ENCODE measurements at places on chromosomes 13 and 19.

DNA sequence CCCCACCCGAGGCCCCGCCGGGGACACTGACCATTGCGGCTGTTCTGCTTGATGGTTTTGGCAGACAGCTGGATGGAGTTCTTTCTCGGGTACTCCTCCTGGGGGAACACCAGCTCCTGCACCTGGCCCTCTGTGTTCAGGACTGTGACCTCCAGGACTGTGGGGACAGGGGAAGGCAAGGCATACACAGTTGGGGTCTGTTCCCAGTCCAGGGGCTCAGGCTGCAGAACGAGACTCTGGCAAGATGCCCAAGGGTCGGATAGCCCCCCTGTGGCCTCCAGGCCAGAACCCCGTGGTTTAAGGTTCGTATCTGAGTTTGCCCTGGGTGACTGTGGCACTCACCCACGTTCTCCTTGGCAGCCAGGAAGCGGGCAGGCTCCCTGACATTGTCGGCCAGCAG lies 22.7 kb upstream of the ASF1B start:
- no peak for DNase-seq

DNA sequence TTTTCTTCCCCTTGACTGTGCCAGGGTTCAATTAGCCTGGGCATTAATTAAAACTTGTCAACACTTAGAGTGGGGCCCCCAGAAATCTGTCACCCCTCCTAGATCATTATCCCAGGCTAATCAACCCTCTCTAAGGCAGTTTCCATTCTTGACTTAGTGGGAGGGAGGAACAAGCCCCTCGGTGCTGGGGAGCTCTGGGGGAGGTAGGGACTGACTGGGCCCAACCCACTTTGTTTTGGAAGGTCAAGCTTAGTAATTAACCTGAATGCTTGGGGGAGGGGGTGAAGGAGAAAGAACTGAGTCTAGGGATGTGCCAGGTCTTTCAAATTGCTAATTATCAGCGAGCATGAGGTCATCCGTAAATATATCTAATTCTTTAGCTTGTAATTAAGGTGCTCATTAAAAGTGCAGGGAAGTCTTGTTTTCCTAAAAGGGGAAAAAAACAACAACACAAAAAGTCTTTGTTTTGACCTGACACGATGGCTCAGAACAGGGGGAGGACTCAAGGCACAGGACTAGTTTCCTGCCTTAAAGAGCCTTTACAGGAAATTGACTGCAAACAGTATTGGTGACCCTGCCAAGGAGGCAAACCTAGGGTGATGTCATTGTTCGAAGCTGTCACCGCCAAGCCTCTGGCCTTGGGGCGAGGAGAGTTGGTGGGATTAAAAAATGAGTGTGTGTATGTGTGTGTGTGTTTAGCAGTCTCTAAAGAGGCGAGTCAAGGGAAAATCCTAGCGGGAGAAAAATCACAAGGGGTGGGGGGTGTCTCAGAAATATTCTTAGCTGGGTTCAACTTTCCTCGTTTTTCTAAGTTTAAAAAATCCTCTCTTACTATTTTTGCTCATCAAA lies 19.4 kb downstream of the ACTN4 start:
- DNase-seq = no peak

GRCh38 chr19:55913643-55914268 lies 18.4 kb downstream of the NLRP13 start:
- no peak for DNase-seq

DNA sequence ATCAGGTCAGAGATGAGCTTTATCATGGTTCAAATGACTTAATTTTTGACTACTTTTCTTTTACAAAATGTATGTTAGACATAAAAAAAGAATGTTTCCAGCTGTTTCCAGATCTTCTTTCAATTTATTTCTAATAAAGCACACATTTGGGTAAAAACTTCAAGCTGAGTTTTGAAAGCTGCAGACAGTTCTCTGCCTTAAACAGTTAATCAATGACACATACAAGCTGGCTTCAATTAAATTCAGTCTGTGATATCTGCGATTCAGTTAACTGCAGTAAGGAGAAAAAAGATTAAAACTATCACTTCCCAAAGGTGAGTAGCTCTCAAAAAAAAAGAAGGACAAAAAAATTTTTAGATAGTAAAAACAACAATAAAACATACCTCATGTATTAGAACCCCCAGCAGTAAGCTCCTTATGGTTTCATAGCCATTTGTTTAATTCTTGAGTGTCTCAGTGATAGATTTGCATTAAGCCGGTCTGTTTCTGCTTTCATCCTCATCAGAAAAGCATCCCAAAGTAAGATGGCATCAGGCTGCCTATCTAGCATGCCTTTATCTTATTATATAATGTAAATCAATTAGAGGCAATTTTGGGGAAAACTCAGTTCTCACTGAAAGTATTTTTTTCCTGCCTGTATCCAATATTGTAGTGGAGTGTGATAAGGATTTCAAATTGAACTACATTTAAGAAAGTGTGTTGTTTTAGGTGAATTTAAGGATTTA lies 81.8 kb upstream of the STARD13 start:
- no peak for DNase-seq

- DNase-seq = no peak
Observed at GRCh38 chr13:45926741-45927140, 75.2 kb upstream of the SIAH3 start.

GRCh38 chr13:33717775-33718174 lies 100.2 kb upstream of the RFC3 start:
- no peak for DNase-seq

DNA sequence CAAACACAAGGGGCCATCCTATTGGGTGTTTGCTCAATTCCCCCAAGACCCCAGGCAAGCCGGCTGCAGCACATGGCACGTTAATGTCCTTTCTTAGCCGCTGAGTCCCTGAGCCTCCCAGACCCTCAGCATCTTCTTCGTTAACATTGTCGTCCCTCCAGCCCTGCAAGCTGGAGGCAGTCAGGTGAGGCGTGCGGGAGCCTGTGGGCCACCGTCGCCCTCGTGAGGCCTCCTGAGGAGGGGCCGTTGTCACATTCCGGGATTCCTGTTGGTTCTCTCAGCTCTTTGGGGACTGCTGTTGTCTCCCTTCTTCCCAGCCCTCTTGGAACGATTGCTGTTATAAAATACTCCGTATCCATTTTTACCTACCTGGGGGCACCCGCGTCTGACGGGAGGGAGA lies 140.6 kb downstream of the KDM4B start:
- DNase-seq = no peak

DNA sequence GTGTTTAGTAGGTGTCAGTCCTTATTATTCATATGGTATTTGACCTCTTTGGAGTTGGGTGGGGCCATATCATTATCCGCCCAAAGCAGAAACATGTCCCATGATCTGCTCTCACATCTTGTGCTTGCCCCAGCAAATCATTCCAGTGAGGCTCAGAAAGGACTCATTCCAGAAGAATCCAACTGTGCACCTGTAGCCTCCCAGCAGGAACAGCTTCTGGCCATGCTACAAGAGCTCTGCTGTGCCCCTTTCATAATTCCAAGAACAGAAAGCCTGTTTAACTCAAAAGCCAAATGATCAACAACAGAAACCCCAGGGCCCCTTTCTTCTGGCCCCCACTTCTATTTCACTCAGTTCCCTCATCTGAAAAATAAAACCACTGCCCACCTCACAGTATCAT lies 673.1 kb downstream of the DIAPH3 start:
- DNase-seq = no peak

DNA sequence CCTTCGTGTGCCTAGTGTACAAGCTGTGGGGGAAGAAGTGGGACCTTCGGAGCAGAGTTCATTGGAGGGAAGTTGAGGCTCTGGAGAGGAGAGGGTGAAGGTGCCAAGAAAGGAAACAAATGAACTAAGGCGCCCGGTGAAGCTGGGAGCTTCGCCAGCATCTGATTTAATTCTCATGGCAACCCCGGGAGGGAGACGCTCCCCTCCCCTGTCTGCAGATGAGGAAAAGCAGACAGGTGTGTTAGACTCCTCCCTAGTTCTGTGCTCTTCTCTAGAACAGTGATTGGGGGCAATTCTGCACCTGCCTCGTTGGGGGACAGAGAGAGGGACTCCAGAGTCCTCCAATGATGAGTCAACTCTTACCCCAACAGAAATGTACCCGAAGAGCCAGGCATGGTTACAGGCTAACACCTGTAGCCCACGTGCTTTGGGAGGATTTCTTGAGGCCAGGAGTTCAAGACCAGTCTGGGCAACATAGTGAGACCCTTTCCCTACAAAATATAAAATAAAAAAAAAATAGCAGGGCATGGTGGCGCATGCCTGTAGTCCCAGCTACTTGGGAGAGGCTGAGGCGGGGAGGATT lies 4.2 kb downstream of the SSC5D start:
- peak; percentile 22 for DNase-seq

DNA sequence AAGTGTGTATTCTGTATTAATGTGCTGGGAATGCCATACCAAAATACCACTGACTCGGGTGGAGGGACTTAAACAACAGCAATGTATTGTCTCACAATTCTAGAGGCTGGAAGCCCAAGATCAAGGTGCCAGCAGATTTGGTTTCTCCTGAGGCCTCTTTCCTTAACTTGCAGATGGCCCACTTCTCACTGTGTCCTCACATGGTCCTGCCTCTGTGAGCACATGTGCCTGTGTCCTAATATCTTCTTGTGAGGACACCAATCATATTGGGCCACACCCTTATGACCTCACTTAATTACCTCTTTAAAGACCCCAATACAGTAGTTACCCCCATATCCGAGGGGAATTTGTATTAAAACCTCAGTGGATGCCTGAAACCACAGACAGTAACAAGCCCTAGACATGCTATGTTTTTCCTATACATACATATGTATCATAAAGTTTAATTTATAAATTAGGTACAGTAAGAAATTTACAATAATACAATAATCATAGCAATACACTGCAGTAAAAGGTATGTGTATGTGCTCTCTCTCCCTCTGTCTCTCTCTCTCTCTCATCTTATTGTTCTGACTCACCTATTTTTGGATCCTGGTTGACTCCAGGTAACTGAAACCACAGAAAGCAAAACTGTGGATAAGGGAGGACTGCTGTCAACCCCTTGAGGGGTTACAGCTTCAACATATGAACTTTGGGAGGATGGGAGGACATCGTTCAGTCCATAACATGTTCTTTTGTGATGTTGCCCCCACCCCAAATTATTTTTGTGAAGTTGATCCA lies 174.3 kb downstream of the IRS2 start:
- DNase-seq = no peak

- no peak for DNase-seq
Observed at GRCh38 chr13:21012211-21012610, 49.2 kb downstream of the LATS2 start.

GRCh38 chr13:109333893-109334651 lies 452.3 kb downstream of the IRS2 start:
- DNase-seq = no peak

DNA sequence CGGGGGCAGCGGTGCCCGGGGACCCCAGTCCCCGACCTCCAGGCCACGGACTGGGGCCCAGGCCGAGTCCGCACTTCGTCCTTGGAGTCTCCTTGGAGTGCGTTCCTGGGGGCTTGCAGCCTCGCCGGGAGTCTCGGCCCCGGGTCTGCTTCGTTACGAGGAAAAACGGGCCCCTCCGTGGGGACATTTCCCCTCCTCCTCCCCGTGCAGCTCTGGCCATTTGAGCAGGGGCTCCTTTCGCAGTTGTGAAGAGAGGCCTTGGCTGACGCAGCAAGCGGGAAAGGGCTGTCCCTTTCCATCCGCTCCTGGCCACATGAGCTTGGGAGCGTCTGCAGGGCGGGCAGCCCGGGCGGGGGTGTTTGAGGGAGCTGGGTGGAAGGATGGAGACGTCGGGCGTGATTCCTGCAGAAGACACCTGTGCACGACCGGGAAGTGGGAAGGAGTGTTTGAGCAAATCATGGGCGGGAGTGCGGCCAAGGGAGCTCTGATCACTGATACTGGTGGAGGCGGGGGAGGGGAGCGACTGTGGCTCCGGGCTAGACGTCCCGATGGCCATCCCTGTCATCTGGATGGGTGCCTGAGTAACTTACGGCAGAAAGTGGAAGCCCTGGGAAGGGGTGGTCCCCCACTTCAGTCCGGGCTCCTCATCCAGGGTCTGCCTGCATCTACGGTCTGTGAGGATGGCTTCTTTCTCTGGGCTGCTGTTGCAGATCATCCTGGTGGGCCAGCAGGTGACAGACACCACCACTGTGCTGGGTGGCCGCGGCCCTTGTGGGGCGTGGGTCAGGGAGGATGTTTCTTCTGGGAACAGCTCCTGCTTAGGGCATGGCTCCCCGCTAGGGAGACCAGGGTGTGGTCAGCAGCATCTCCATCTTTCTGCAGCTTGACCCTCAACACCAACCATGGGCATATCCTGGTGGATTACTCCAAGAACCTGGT lies 736 bp downstream of the GPI start:
- DNase-seq = no peak

DNA sequence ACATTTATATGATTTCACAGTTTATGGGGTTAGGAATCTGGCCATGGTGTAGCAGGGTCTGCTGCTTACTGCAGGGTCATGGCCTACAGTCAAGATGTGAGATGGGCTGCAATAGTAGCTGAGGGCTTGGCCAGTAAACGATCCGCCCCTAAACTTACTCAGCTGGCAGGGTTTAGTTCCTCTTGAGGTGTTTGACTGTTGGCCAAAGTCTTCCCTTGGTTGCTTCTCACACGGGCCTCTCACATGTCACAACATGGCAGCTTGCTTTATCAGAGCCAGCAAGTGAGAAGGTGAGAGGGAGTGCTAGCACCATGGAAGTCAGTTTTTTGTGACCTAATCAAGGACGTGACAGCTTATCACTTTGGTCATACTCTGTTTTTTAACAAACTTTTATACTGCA lies 77.1 kb downstream of the DNAJC3 start:
- DNase-seq = no peak

- no peak for DNase-seq
Observed at GRCh38 chr13:106858903-106859532, 291.1 kb upstream of the ARGLU1 start.

DNA sequence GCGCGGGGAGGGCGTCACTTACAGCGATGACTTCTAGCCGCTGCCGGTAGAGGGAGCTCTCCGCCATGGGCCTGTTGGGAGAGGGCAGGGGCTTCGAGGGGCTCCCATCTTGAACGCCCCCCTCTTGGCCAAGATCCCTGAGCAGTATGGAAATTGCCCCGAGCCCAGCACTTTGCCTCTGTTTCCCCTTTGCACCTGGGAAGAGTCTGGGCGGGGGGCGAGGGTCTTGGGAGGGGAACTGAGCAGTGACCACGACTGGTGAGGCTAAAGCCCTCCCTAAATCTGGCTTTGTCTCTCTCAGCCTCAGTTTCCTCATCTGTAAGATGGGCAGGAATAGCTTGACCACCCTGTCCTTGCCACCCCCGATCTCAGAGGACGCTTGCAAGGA lies 2.8 kb downstream of the PALM3 start:
- no peak for DNase-seq

- no peak for DNase-seq
Observed at GRCh38 chr13:42266473-42266872, 5.5 kb upstream of the AKAP11 start.

- DNase-seq = no peak
Observed at GRCh38 chr13:75670496-75670895, 34.4 kb downstream of the LMO7 start.

- no peak for DNase-seq
Observed at GRCh38 chr13:83024232-83024631, 858.0 kb downstream of the SLITRK1 start.

- no peak for DNase-seq
Observed at GRCh38 chr13:37561031-37561430, 37.5 kb downstream of the POSTN start.

All from NCI-H1436 treated with DMSO at 0.1 percent for 48 hours (cell line).